Activated CD4-positive, alpha-beta T cell treated with anti-CD3 and anti-CD28 coated beads, Interleukin-2, amount 10 ng/mL, durations not matched to agents 7 days and 5 days (primary cell): ENCODE measurements at places on chromosomes 12 and 14.

DNA sequence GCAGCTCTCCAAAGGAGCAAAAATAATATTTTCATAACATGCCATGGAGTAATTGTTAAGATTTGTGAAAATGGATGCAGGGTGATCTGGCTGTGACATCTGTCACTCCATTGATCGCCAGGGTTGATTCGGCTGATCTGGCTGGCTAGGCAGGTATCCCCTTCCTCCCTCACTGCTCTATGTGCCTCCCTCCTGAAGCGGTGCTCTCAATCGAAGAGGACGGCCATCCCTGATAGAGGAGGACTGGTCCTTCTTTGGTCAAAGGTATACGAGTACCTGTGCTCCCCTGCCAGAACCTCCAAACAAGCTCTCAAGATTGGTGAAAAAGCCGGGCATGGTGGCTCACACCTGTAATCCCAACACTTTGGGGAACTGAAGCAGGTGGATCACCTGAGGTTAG is 47.9 kb downstream of the VCPKMT start:
- no peak for DNase-seq

DNA sequence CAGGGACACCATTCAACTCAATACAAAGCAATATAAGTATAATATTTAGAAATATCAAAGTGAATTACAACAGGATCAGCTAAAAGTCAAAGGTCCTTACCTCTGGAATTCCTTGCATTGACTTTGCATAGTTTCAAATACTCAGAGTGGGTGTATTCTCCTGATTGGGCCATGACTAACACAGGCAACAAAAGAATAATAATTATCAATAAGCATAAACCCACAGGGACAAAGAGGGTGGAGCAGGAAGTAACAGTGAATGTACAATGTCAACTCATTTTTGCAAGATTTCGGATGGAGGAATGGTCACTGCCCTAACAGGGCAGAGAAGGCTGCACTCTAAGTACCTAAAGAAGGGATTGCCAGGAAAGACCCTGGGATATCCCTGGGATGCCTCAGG is 207.5 kb downstream of the PAX9 start:
- no peak for DNase-seq

- DNase-seq, result no peak
These were observed 162.0 kb downstream of the SAMD4A start for GRCh38 chr14:54728700-54729527.

DNA sequence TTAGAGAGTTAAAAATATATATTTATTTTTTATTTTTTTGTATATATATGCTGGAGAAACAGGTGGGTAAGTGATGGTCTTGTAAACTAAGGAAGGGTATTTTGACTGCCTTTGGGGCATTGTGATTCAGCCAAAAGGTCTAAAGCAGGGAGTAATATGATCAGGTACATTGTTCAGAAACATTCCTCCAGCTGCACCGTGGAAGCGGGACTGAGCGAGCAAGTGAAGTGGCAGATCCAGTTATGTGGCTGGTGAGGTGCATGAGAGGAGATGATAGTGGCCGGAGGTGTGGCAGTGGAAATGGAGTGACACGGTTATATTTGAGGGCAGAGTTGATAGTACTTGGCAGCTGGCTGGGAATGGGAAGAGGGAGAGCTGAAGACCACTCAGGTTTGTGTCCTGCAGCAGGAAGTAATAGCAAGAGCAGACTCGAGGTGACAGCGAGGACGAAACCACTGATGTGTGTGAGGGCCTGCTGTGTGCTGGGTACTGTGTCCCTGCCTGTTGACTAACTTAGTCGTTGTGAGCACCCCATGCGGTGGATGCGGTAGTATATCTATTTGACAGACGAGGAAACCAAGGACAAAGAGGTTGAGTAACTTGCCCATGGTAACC is 39.2 kb downstream of the EID3 start:
- no peak for DNase-seq

GRCh38 chr12:2082321-2082720 is 29.5 kb downstream of the CACNA1C start:
- DNase-seq, result no peak

DNA sequence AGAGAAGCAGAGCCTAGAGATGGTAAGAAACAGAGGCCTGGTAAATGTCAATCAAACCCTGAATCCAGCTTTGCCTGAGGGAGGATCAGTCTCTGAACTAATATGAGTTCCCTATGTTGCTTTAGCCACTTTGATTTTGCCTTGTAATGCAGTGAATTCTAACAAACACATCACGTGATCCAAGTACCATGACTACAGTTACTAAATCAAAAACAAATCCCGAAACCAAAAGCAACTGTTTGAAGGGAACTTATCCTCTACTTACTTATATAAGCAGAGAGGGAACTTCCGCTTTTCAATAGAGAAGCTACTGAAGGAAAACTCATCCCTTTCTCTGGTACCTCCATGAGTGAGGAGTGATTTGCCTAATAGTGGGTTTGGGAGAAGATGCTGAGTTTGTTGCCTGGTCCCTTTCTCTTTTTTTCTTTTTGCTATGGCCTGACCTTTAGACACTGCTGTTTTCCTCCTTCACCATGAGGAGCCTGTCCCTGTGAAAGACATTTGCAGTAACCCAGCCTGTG is 7.7 kb upstream of the PPTC7 start:
- peak; percentile 47 for DNase-seq
